ENCODE measurements at places on chromosomes 13 and 19. TPM values are rescaled to one million over a fixed set of nuclear protein-coding genes. Genes with fewer than 3 reads are reported as not detected.
A peak's percentile ranks its signal among the peaks of the same experiment; 100 is the strongest.

- no peak for DNase-seq
Measured at GRCh38 chr13:108877300-108877699, 247.9 kb downstream of the MYO16 start.

DNA sequence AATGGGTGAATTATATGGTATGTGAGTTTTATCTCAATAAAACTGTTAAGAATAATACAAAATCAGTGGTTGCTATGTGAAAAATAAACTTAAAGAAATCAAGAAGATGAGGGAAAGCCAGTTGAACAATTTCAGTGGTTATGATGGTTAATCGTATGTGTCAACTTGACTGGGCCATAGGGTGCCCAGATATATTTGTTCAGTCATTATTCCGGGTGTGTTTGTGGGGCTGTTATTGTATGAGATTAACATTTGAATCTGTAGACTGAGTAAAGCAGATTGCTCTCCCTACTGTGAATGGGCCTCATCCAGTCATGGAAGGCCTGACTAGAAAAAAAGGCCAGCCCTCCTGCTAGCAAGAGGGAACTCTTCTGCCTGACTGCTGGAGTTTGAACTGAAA is 109.3 kb downstream of the LMO7 start:
- DNase-seq: no peak

DNA sequence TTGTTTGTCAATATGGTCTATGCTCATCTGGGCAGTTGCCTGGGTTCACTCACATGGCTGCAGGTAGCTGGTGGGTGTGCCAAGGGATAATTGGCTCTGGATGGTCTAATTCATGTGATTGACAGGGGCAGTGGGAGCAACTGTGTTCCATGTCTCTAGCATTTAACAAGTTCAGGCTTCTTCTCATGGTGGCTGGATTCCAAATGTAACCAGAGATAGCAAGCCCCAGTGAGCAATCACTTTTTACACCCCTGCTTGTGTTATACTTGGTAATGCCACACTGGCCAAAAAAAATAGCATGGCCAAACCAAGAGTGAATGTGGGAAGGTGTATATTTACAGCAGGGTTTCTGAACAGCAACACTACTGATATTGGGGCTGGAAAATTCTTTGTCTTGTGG is 89.6 kb upstream of the TNFSF11 start:
- no peak for DNase-seq

GRCh38 chr13:25973085-25973484 is 78.7 kb downstream of the SHISA2 start:
- DNase-seq: no peak

- no peak for DNase-seq
Measured at GRCh38 chr13:36428086-36428485, 4.2 kb upstream of the CCNA1 start.

- DNase-seq: no peak
Measured at GRCh38 chr13:45120967-45121831, 889 bp downstream of the GTF2F2 start.

- no peak for DNase-seq
Measured at GRCh38 chr19:13228561-13228960, 78.3 kb downstream of the IER2 start.

DNA sequence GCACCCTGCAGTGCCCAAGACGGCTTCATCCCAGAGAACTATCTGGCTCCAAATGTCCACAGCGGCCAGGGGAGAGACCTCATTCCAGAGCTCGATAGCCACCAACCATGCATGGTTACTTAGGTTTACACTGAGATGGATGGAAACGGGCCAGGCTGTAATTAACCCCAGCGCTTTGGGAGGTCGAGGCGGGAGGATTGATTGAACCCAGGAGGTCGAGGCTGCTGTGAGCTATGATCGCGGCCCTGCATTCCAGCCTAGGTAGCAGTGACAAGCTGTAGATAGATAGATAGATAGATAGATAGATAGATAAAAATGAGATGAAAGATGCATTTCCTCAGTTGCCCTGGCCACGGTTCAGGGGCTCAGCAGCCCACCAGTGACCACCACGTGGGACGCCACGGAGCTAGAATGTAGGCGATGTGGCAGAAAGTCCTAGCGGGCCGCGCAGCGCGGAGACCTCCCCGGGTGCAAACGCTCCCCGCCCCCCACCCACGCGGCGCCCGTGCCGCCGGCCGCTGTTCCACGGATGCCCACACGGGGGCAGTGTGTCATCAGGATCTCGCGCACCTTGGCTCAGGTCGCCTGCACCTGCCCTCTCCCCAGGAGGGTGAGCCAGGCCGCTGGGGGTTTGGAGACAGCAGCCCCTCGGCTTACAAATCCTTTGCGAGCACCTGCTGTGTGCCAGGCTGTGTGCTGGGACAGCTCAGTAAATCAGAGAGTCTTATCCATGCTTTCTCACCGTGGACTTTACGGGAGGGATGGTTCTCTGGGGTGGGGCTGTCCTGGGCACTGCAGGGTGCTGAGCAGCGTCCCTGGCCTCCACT is 13.5 kb upstream of the TLE5 start:
- peak; percentile 79 for DNase-seq

- peak; percentile 69 for DNase-seq
Measured at GRCh38 chr19:49689133-49690078, at the start of gene ADM5. Gene ADM5 (plus strand): TSS chr19:49689594. CDS start chr19:49689838, 244 bp downstream.

- no peak for DNase-seq
Measured at GRCh38 chr19:19537075-19538048, 703 bp upstream of the CILP2 start.

GRCh38 chr19:33927789-33928457 is 131.3 kb downstream of the KCTD15 start:
- no peak for DNase-seq

DNA sequence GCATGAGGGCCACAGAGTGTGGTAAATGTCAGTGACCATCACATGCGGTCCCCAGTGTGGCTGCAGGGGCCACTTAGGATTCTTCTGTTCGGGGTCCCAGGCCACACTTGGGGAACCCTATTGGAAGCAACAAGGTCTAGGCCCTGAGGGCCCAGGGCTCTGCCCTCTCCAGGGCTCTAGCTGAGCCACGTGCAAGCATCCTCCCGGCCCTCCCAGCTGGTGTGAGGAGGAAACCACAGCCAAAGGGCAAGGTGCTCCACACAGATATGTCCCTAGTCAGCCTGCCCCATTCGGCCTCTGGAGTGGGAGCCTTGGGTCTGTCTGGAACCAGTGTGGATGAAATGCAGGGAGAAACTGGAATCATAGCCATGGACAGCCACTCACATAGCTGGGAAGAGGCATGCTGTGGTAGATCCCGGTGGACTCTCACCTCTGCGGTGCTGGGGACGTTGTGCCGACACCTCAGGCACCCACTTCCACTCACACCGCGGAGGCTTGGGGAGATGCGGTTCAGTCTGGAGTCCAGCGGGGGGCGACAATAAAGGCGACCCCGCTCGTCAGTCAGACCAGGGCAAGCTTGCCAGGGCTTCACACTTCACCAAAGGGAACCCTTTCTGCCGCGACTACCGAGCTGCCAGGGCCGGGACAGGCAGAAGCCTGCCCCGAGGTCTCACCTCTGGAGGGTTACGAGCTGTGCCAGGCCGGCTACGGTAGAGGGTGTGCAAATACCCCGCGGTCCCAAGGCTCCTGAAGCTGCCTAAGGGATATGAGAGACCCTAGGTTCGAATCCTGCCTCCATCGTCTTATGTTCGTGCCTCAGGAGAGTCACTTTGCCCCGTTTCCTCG is 4.3 kb upstream of the ZNF497 start:
- DNase-seq: peak; percentile 31

- peak; percentile 34 for DNase-seq
Measured at GRCh38 chr13:113747291-113747833, 11.7 kb upstream of the TMEM255B start.

DNA sequence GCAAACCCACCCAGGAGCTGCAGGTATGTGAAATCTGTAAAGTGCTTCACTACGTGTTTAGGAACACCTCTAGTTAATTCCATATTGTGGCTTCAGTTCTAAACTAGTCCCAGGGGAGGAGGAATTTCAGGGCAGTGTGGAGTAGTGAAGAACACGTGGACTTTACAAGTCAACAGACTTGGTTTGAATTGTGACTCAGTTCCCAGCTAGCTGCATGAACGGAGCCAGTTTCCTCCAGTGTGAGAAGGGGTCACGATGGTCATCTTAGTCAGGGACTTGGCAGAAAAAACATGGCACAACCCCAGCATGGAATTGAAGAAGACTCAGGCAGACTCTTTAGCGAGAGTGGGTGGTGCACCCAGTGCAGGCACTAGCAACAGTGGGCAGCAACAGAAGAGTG is 175.7 kb upstream of the UBL3 start:
- DNase-seq: no peak

- no peak for DNase-seq
Measured at GRCh38 chr19:47151627-47152026, 21.0 kb downstream of the SAE1 start.

DNA sequence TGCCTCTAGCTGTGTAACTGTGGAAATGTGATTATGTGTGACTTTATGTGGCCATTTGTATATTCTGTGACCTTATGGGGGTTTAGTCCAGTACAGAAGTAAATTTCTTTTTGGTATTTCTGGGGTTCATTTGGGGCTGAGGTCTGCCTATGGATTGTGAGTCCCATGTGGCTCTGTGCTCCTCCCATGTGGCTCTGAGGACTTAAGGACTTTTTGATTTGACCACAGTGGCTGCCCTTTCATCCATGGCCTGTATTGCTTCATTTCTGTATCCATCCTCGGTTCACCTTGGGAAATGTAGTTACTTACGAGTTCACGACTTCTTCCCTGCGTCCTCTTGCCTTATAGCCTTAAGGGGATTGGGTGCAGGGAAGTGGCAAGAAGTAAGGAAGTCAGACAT is 1.0 kb downstream of the ZNF420 start:
- DNase-seq: no peak

GRCh38 chr19:4042064-4042730 is 24.5 kb downstream of the ZBTB7A start:
- no peak for DNase-seq

DNA sequence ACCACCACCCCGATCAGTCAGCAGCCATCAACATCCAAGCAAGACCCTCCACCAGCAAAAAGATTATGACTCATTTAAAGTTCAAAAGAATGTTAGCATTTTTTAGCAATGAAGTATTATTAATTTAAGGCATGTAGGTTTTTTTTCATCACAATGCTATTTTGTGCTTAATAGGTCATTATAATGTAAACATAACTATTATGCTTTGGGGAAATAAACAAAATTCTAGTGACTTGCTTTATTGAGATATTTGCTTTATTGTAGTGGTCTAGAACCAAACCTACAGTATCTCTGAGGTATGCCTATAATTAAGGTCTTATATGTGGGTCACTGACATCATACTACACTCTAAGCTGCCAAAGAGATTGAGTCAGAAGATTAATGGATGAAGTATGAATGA is 20.0 kb downstream of the KLF12 start:
- DNase-seq: no peak

- DNase-seq: no peak
Measured at GRCh38 chr13:29436291-29436690, 159.2 kb downstream of the SLC7A1 start.

GRCh38 chr13:48403151-48403631 is 9.7 kb downstream of the LPAR6 start:
- no peak for DNase-seq

GRCh38 chr13:112446867-112447266 is 70.7 kb downstream of the SPACA7 start:
- no peak for DNase-seq

GRCh38 chr19:21434967-21435544 is 38.1 kb downstream of the ZNF493 start:
- no peak for DNase-seq

Gene TUBA3C
- total RNA-seq: not detected

Gene GAPDHS
- not detected for total RNA-seq

Gene ADM5
- 2.1 TPM for total RNA-seq

Gene ZNF235
- total RNA-seq: 6.5 TPM

Gene VSIG10L
- 3.2 TPM for total RNA-seq

Gene DMKN
- total RNA-seq: 70.7 TPM

Gene KLK3
- not detected for total RNA-seq

Gene MED25
- 65.8 TPM for total RNA-seq

Gene GNA15
- 24.2 TPM for total RNA-seq
